ENCODE measurements at places on chromosomes 1 and 21.

GRCh38 chr1:43577655-43578542 lies 47.2 kb downstream of the PTPRF start:
- no peak for DNase-seq

DNA sequence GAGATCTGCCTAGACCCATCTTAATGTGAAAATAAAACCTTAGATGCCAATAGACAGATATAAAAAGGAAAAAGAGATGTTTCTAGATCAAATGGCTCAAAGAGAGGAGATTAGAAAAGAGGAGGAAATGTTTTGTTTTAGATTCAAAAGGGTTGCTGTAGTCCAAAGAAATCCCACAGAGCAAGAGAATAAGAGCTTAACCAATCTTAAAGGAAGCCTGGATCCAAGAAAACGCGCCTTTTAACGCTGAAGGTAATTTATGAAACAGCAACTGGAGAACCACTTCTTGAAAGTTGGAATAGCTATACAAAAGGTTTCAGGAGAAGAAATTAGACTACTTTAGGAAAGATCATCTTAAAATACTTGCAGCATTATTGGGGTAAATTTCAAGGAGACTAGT lies 298.8 kb downstream of the BRINP2 start:
- DNase-seq = no peak

- no peak for DNase-seq
Measured at GRCh38 chr1:105678334-105678733, 1378.1 kb upstream of the PRMT6 start.

DNA sequence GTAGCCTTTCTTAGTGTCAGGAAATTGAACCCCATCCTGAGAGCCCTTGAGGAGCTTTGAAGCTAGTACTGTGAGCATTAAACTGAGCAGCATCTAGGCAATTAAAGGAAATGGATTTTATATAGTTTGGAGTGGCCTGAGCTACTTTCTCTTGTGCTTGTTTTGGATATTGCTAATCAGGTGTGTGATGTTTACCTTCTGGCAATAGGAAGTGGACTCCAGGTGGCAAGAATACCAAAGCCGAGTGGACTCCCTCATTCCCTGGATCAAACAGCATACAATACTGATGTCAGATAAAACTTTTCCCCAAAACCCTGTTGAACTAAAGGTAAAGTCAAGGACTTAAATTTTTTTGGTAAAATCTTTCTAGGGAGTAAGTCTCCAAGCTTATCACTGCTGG lies 79.4 kb downstream of the MACF1 start:
- no peak for DNase-seq

GRCh38 chr1:51648180-51649109 lies 31.6 kb downstream of the OSBPL9 start:
- no peak for DNase-seq

DNA sequence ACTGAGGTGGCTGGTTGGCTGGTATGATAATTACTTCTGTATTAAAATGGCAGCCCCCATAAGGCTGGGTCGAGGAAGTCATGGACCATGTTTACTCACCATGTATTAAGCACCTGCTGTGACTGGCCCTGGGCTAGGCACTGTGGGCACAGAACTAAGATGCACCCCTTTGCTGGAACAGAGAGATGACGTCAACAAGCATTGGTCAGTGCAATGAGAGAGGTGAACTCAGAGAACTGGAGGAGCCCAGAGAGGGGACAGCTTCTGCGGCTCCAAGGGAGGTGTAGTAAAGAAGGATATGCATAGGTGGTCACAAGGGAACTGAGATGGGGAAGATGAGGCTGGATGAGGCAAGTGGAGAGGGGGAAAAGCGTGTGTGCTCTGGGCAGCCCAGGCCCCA lies 88.7 kb downstream of the KAZN start:
- no peak for DNase-seq

GRCh38 chr1:204191456-204191855 lies 4.8 kb downstream of the KISS1 start:
- DNase-seq = no peak
